ENCODE measurements at places on chromosomes 13 and 19.

DNA sequence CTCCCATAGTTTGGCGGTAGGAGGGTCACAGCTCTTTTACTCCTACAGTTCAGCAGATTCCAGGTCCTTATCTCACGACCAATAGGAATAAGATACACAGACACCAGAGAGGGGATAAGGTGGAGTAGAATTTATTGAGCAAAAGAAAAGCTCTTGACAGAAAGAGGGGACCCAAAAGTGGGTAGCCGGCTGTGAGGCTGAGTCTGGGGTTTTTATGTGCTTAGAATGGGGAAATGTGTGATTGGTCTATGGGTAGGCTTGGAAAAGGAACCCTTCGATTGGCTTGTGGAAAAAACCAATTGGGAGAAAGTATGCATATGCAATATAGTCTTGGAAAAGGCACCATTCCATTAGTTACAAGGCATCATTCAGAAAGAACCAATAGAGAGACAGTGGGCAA is 1356.9 kb upstream of the SPRY2 start:
- no peak for DNase-seq

GRCh38 chr13:40403509-40404241 is 262.8 kb downstream of the FOXO1 start:
- DNase-seq = no peak

DNA sequence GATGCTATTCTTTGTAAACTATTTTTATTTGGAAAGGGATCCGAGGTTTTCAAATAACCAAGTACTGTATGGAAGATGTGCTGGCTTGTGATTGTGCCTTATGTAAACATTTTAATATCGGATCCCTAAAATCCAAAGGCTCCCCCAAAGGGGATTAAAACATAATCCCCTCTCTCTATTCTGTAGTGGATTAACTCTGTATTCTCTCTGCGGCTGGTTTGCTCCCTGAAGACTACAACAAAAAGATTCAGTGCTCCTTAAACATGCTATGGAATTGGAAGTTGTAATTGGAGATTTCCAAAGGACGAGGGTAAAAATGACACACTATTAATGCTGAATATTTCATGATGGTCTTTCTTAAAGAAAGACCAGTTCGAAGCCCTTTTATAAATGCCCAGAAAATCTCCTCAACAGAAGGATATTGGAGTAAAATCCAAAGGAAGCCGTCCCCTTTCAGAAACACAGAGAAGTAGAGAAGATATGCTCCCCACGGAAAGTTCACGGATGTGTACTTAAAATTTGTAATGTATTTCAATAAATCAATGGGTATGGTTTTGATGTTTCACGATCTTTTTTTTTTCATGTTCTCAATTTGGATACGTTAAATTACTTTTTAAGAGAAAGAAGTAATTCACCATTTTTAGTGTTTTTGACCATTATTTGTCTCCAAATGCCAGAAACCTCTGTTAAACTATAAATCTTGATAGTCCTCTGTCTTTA is 6.5 kb downstream of the MAB21L1 start:
- DNase-seq = no peak

GRCh38 chr13:104833221-104833620 is 1702.2 kb downstream of the EFNB2 start:
- no peak for DNase-seq

Data from CD4-positive, alpha-beta T cell treated with Interleukin-15 for 4 hours (primary cell).